ENCODE measurements at places on chromosomes 7 and 10.

DNA sequence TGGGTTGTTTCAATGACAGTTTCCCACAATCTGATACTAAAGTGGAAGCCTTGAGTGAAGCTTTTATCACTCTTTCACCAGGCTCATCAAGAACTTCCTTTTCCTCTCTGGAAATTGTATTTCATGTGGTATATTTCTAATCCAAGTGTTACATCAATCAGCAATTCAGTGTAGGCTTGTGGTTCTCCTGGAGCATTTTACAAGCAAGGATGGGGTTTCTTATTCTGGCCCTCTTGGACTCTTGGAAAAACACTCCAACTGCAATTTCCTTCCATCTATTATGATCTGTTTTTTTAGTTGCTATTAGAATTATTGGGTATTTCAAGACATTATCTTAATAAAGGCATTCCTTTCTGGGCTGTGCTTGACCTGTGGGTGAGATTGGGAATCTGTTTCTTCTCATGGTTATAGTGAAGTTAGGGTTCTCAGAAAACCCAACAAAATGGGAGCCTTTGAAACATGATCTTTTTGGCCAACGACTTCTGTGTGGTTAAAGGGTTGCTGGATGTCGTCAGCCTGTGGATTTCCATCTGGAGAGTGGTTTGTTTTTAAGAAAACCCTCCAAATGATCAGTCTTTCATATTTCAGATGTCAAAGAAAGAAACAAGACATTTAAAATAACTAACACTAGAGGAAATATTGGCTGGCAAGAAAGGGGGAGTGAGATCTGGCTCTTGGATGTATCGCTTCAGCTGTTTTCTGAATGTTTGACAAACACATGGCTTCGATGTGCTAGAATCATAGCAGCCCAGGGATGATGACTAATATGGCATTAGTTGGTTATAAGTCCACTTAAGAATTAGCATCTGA, 540.2 kb downstream of the LRMDA start:
- peak; percentile 97 for DNase-seq

DNA sequence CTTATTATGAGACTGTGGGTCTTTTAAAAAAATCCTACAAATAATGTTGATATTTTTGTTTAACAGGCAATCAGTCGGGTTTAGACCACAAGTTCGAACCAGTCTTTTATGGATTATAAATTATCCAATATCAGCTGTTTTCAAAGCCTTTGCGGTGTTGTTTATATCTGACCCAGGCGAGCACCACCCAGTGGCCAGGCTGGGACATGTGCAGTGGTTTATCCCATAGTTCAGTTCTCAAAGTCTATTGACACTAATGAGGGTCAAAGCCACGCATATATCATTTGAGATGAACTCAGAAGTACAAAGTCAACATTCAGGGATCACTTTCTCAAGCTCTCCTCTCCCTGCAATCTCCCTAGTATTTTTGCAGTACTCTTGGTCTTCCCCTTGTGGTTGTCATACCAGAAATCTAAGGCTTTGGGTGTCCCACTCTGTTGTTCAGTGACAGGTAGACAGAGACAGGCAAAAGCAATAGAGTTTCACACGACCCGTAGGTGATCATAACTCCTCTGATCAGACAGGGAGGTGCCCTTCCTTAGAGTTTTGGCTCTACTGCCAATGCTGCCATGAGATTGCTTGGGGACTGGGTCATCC, 117.4 kb upstream of the POM121L12 start:
- DNase-seq = no peak

- no peak for DNase-seq
Measured at GRCh38 chr10:71684356-71685173, 35.0 kb downstream of the C10orf105 start.

DNA sequence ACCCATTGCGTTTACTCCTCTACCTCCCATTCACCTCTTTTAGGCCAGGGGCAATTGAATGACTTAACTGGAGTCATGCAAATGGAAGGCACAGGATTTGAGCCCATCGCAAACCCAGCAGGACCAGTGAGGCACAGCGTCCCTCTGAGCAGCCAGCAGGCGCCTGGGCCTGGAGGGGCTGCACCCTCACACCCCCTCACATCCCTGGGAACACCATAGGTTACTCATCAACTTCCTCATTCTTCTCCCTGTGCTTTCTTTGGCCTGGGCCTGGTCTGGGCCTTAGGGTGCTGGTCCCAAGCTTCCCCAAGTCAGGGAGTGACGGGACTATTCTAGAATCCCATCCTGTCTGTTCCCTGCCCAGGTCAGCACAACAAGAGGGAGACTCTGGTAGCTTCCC, 169.4 kb upstream of the EEPD1 start:
- DNase-seq = no peak

DNA sequence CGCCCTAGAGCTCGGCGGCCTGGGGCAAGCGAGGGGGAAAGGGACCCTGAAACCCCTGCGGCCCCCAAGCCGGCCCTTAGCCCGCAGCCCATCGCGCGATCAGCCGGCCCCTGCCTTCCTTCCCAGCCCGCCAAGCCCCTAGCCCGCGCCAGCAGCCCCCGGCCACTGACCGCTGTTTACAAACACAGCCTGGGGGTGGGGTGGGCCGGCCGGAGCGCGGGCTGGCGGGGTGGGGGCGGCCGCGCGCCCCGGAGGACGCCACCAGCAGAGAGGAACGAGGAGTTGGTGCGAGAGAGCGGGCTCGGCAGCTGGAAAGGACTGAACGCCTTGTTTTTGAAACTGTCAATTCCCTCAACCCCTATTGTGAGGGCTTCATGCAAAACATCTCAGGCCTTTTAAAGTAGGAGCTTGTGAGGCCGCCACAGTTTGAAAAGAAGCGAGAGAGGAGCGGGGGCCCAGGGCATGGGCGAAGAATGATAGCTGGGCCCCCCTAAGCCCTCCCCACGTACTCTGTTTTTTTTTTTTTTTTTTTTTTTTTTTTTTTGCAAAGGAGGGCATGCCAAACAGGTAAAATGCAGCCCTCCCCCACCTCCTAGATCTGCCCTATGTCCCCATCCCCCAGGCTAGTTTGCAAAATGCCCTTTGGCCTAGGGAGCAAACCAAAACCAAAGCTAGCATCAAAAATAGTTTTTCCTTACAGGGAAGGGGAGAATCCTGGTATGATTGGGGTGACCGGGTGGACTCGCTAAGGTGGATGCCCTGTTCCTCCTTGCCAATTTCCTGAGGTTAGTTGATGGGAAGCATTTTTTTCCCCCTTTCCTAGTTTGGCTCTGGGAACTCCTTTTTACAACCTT, 15.0 kb downstream of the SKIDA1 start:
- peak; percentile 81 for DNase-seq

DNA sequence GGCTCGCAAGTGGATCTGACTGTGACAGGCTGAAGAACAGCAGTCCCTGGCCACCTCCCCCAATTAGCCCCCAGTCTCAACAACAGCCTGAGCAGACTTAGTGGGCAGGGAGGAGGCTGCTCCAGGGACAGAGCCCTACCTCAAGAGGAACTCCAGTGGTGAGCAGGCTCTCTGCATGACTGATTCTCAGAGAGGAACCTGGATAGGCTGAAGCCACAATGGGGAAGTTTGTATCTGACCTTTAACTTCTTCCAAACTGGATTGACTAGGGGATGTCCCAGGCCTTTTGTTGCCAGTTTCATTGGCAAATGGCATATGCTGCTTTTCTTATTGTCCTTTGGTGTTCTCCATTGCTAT, 93.0 kb downstream of the ARHGAP22 start:
- DNase-seq = no peak

DNA sequence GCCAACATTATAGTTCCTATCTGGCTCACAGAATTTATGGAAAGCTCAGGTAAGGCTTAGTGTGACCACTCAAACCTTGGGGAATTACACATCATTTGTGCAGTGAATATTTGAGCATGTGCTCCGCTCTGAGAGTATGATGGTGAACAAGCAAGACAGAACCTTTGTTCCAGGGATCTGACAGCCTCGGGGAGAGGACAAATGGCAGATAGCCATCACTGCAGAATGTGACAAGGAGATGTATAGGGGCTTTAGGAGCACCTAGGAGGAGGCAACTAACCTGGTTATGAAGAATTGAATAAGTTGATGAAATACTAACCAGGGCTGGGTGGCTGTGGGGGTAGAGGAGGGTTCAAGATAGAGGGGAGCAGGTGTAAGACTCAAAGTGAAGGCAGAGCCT, 290.5 kb downstream of the GFRA1 start:
- no peak for DNase-seq

DNA sequence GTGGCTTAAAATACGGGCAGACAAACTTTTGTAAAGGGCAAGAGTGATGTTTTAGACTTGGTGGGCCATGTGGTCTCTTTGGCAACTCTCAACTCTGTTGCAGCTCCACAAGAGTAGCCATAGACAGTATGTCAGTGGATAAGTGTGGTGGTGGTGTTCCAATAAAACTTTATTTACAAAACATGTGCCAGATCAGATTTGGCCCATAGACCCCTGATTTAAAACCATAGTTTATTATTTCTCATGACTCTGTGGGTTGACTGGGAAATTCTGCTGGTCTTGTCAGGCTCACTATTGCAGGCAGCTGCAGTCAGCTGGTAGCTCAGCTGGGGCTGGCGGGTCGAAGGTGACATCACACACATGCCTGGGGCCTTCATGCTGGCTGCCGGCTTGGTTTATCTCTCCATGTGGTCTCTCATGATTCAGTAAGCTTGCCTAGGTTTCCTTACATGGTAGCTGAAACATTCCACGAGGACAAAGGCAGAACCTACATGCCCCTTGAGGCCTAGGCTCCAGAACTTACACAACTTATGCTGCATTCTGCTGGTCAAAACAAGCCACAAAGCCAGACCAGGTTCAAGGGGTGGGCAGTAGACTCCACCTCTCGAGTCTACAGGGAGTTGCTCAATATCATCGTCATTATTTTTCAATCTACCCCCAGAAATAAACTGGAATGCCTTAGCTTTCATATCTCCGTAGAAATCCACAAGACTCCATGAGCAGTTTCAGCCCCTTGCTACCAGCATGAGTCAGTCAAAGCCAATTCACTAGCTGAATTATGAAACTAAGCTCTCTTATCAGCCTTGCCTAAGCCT, 245.7 kb downstream of the WDR11 start:
- peak; percentile 80 for DNase-seq

GRCh38 chr7:106865130-106866041, at the start of gene PIK3CG:
TSS of gene PIK3CG (plus strand) at chr7:106865282. CDS start at chr7:106867562, 2,280 bp downstream.
- DNase-seq = peak; percentile 36
